ENCODE measurements at places on chromosomes 1 and 21.

DNA sequence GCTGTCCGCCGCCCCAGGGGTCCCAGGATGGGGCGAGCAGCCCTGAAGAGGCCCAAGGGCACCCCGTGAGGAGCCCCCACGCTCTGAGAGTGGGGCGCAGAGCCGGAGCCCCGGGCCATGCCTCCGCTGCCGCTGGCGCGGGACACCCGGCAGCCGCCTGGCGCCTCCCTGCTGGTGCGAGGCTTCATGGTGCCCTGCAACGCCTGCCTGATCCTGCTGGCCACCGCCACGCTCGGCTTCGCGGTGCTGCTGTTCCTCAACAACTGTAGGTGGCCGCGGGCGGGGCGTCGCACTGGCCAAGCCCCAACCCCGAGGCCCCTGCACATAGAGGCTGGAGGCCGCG lies 14.5 kb downstream of the AGRN start:
- DNase-seq: no peak

- no peak for DNase-seq
These were observed 6.2 kb upstream of the AGTRAP start for GRCh38 chr1:11729498-11730428.

DNA sequence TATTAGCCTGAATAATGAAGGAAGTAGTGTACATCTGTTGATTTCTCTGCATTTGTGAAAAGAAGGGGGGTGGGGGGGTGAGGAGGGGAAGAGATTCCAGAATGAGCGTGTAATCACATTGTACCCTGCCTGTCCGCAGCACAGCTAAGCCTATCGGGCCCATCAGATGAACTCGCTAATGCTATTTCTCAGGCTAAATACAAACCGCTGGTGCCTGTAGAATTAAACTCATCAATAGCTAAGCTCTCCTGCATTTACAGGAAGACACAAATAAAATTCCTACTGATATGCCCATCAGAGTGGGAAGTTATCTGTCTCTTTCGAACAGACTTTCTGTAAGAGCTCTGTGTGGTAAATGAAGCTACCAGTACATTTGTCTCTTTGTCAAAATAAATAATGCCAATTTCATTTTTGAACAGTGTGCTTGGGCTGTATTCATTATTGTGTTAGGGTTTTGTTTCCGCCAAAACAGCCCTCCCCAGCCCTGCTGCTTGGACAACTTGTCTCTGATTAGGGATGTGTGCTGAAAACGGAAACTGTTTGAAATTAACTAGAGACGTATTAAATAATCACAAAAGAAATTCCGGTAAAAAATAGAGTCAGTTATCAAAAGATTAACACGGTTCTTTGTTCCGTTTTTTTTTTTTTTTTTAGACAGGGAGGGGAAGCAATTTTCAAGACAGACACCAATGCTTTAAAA lies 305.4 kb downstream of the TTLL7 start:
- DNase-seq: no peak

DNA sequence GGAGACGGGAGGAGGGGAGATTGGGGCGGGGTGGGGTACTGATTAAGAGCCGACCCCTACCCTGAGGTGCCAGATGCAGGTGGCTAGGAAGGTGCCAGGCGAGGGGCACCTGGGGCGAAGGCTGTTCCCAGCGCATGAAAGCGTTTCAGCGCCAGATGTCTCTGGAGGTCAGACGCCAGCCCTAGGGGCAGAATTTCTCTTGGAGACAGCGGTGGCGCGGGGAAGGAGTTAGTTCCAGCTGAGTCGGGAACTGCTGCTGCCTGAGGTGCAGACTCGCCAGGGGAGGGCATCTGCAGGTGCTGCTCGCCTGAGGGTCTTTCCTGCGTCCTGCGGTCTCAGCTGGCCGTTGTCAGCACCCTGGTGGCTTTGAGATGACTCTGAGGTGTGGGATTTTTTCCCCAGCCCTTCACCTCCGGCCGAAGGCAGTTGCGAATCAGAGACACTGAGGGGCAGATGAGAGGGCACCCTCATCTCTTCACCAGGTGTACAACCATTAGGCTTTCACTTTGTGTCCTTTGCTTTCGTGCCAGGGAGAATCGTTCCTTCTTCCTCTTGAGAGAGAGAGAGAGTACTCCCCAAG lies 539 bp downstream of the CGN start:
- no peak for DNase-seq

DNA sequence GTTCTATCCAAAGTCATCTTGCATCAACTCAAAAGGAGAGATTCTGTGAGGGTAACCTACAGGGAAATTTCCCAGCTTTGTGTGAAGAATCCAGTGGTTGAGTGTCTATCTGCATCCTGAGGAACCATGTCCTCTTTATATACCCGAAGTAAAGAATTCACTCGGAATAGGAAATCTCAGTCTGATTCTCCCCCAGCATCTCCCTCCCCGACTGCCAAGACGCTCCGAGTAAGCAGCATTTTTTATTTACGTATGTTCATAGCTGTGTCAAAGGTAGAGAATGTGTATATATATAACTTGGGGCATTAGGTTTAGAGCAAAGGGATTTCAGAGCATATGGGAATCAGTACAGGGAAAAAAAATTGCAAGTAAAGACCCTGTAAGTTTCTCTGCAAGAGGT lies 170.2 kb downstream of the SYT2 start:
- DNase-seq: no peak

DNA sequence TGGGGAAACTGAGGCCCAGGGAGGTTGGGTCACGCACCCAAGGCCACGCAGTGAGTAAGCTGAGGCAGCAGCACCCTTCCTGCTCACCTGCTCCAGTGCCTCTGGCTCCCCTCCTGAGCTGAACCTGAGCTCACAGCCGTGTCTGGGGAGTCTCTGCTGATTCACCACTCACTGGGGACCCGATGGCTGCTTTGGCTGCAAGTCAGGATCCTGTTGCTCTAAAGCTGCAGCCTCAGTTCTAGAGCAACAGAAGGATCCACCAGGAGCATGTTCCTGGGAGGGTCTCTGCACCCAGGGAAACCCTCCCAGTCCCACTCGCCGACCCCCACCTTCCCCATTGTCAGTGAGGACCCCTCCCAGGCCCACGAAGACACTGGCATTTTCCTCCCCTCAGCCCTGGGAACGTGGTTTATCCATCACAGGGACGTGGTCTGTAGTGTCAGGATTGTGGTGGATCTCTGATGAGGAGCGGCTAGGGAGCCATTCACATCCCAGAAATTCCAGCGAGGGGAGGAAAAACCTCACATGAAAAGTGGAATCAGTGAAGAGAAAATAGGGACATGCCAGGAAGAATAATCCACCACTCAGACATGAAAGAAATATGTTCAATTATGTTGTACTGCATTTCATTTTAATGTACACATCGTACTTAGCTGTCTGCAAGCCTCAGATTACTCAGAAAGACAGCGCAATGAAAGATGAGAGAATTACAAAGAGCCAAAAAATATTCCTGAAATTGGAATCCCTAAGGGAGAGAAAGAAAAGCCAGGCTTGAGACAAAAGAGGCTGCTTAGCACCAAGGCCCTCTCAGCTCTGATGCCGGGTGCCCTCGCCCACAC lies 447.2 kb downstream of the MATN1 start:
- no peak for DNase-seq

DNA sequence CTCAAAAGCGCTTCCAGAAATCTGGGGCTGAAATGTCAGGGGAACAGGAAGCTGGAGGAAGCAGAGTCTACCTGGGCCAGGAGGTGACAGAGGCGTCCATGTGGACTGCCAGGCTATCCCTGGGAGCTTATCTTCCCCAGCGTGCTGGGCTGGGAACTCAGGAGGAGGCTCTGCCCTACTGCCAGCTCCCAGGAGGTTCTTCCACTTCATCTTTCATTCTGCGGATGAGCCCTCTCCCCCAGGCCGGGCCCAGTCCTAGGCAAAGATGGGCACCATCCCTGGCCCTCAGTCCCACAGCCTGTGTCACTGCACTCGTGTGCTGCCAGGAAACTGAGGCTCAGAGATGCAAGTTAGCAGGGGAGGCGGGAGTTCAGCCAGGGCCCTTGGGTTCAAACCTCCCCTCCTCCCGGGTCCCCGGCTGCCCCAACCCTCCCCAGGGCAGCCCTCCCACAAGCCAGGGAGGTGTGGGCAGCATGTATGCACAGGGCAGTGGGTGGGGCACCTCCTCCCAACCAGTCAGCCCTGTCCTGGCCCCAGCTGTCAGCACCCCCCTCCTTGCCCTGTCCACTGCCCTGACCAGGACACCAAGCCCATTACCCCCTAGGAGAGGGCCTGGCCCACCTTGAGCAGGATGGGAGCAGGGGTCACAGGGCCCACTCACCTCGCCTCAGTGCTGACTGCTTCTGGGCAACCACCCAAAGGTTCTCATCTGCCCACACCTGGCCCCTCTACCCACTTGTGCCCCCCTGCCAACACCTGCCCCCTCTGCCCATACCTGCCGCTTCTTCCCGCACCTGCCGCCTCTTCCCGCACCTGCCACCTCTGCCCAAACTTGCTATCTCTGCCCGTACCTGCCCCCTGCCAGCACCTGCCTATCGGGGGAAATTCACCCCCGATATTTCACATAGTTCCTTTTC lies 226.0 kb downstream of the NPHP4 start:
- DNase-seq: no peak

DNA sequence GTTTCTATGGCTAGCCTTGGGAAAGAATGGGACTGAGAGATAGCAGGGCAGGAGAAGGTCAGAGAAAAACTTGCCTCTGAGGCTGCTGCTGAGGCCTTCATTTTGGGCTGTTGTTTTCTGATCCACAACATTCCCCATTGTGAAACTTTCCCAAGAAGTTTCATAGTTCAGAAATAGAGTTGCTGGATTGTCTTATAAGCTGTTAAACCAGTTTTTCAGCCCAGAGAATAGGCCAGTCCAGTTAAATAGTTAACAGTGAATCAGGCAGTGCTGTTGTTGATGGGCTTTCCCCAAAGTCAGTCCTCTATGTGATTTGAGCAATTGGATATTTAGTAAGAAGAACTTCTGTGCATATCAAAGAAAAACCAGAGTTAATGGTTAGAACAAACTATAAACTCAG lies 77.0 kb downstream of the C21orf91 start:
- DNase-seq: no peak

GRCh38 chr1:25020851-25021590 lies 90.9 kb upstream of the RUNX3 start:
- DNase-seq: no peak

DNA sequence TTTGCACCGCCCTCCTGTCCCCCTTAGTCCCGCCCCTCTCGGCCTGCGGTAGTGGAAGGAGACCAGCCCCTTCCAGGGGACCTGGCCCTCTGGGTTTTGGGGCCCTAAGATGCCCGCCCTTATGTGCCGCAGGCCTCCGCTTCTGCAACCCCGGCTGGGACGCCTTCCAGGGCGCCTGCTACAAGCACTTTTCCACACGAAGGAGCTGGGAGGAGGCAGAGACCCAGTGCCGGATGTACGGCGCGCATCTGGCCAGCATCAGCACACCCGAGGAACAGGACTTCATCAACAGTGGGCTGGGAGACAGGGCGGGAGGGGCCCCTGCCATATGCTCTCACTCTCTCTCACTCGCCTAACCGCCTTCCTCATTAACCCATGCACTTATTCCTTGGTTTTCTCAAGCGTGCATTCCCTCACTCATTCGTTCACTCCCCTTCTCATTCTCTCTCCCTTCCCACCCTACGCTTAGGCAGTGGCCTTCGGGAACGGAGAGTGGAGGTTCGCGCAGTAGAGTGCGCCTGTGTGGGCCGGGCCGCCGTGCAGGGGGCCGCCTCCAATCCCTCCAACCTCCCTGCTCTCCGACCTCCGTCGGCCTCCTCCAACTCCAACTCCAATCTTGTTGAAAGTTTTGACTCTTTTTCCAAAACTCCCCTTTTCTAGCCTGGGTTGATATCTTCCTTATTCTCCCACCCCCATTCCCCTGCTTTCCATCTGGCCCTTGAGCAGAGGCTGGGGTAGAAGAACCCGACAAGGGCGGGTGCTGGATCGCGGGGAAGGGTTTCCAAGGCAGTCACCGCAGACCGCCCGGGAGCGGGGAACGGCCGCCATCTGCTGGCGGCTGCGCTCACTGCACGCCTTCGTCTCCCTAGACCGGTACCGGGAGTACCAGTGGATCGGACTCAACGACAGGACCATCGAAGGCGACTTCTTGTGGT lies 15.2 kb downstream of the BCAN start:
- DNase-seq: no peak

DNA sequence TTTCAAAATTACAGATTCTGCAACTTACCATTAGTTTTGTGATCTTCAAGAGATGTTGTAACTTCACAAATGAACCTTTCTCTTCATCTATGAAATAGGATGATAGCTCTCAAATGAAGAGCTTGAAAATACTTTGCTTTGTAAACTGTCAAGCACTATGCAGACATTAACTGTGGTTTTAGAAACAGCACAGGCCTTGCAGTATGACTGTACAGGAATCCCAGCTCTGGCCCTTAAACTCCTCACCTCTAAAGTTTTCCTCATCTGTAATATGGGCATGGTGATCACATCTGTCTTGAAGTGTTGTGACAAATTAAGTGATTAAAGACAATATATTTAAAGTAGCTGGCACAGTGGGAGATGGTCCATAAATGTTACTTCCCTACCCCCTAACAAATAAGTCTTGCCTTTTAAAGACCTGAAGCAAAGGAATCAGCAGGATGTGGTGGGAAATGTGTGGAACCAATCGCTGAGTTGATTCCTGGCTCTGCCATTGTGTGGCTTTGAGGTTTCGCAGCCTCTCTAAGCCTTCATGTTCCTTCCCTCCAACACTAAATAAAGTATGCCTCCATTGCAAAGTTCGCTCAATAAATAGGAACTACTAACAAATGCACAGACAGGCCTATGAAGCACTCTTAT lies 5.5 kb upstream of the PTP4A2 start:
- no peak for DNase-seq

- DNase-seq: no peak
These were observed 49.1 kb upstream of the APOBEC4 start for GRCh38 chr1:183702087-183702812.

- DNase-seq: no peak
These were observed 51.0 kb downstream of the CR1L start for GRCh38 chr1:207695891-207696290.

GRCh38 chr1:3443807-3444206 lies 10.7 kb upstream of the ARHGEF16 start:
- no peak for DNase-seq

- DNase-seq: no peak
These were observed 359.0 kb upstream of the PTBP2 start for GRCh38 chr1:96362623-96363022.

- no peak for DNase-seq
These were observed 17.4 kb downstream of the IQGAP3 start for GRCh38 chr1:156554971-156555370.

- no peak for DNase-seq
These were observed 59.4 kb upstream of the FAM20B start for GRCh38 chr1:178966312-178966711.

- DNase-seq: no peak
These were observed 202.1 kb downstream of the VAV3 start for GRCh38 chr1:107762751-107763390.

GRCh38 chr21:17752171-17752570 lies 67.0 kb downstream of the C21orf91 start:
- no peak for DNase-seq
